ENCODE measurements at places on chromosomes 2 and 18. TPM values are rescaled to one million over a fixed set of nuclear protein-coding genes. Genes with fewer than 3 reads are reported as not detected.

The SP140L gene
- total RNA-seq, result 5.4 TPM

The GPR39 gene
- total RNA-seq, result under 0.01 TPM

The DNER gene
- not detected for total RNA-seq

The ECEL1 gene
- total RNA-seq, result 0.27 TPM

The FBLN7 gene
- total RNA-seq, result under 0.01 TPM

The TMEM200C gene
- total RNA-seq, result not detected

The ANKRD23 gene
- 6.2 TPM for total RNA-seq

The DAW1 gene
- not detected for total RNA-seq

The PLGLB2 gene
- 0.54 TPM for total RNA-seq

The MROH2A gene
- not detected for total RNA-seq

The ANKRD30BL gene
- total RNA-seq, result not detected

The PDE11A gene
- under 0.01 TPM for total RNA-seq

The STPG4 gene
- total RNA-seq, result not detected

The CIDEA gene
- not detected for total RNA-seq

The SLC11A1 gene
- 3.8 TPM for total RNA-seq

The MDH1B gene
- 1.3 TPM for total RNA-seq

The EPB41L3 gene
- total RNA-seq, result 6.2 TPM

The LRP2 gene
- total RNA-seq, result 0.27 TPM

The CHST9 gene
- not detected for total RNA-seq

The ICA1L gene
- 4.6 TPM for total RNA-seq

The IL1A gene
- total RNA-seq, result under 0.01 TPM

The C2orf49 gene
- total RNA-seq, result 3.8 TPM

The KCNG2 gene
- total RNA-seq, result 14.8 TPM

The POTEC gene
- total RNA-seq, result not detected

The CYP1B1 gene
- total RNA-seq, result 2.7 TPM

The POMC gene
- 23.4 TPM for total RNA-seq

The CACNB4 gene
- total RNA-seq, result 0.54 TPM

The DTYMK gene
- 10.0 TPM for total RNA-seq

The LIMS4 gene
- 0.54 TPM for total RNA-seq

All from hematopoietic multipotent progenitor cell (in vitro differentiated cells).